ENCODE measurements at places on chromosomes 1 and 21.

DNA sequence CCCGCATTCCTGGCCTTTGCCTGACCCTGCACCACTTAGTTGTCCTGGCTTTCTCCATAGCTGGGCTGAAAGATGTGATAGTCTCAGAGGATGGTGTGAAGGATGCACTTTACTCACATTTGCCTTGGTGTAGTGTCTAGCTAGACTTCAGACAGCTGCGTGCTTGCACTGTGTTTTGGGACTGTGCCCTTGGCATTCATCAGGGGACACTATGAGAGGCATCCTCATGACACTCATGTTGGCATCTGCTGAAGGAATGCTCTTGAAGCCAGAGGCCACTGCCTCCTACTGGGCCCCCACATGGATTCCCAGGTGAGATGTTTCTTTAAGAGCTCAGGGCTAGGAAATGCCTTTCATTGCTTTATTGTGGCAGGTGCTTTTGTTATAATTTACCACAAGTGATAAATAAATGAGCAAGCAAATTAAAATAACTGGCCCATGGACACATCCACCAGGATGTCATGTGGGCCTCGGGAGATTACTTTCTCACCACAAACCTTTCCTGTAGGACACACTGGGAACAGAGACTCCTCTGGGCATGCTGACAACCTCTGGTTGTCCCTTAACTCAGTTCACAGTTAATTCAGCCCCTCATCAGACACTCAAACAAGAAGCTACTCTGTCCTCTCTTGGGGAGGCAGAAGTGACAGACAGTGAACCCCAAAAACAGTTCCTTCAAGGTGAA lies 99.4 kb upstream of the SPATA6 start:
- H3K27ac ChIP-seq, result no peak overlapping the region
- no peak overlapping the region for H3K4me3 ChIP-seq
- no peaks in the 10 kb centered on the region for H3K4me1 ChIP-seq
- H3K36me3 ChIP-seq, result no peaks in the 10 kb centered on the region
- H3K27me3 ChIP-seq, result peaks cover 5% of the 10 kb centered on the region
- no peak for DNase-seq

- no peaks in the 10 kb centered on the region for H3K36me3 ChIP-seq
- H3K4me1 ChIP-seq, result no peaks in the 10 kb centered on the region
- no peak for DNase-seq
- no peak overlapping the region for H3K27ac ChIP-seq
Measured at GRCh38 chr1:242477944-242478343, 46.6 kb downstream of the PLD5 start.

DNA sequence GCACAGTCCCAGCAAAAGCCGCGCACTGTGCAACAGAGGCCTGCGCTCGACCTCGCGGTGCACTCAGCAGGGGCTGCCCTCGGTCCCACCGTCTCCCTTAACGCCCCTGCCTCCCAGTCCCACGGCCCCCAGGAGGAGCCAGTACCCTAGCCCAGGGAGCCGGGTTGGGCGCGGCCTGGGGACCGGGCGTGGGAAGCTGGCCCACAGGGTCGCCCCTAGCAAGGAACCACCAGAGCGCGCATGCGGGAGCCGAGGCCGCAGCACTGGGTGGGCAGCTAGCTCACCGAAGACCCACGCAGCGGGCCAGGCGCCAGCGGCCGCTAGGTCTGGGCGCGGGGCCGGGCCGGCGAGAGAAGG lies 21.6 kb upstream of the ZNF678 start:
- DNase-seq, result no peak
- H3K27ac ChIP-seq, result no peak overlapping the region
- H3K4me3 ChIP-seq, result peak overlapping the region; percentile 36
- H3K4me1 ChIP-seq, result no peaks in the 10 kb centered on the region

GRCh38 chr1:202107801-202108731 lies 14.7 kb upstream of the GPR37L1 start:
- H3K4me3 ChIP-seq, result no peak overlapping the region
- no peak for DNase-seq
- no peaks in the 10 kb centered on the region for H3K27me3 ChIP-seq
- H3K4me1 ChIP-seq, result no peaks in the 10 kb centered on the region
- H3K36me3 ChIP-seq, result no peaks in the 10 kb centered on the region
- no peak overlapping the region for H3K27ac ChIP-seq

DNA sequence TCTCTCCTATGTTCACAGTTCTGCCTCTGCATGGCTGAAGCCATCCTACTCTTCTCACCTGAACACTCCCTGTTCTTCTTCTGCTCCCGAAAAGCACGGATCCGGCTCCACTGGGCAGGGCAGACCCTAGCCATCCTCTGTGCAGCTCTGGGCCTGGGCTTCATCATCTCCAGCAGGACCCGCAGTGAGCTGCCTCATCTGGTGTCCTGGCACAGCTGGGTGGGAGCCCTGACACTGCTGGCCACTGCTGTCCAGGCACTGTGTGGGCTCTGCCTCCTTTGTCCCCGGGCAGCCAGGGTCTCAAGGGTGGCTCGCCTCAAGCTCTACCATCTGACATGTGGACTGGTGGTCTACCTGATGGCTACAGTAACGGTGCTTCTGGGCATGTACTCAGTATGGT lies 1.8 kb downstream of the CYB561D1 start:
- peak overlapping the region; percentile 96 for H3K4me3 ChIP-seq
- peaks cover 34% of the 10 kb centered on the region for H3K36me3 ChIP-seq
- no peak for DNase-seq
- no peaks in the 10 kb centered on the region for H3K27me3 ChIP-seq

GRCh38 chr1:247277191-247277590 lies 21.3 kb downstream of the VN1R5 start:
- H3K36me3 ChIP-seq, result no peaks in the 10 kb centered on the region
- H3K4me1 ChIP-seq, result no peaks in the 10 kb centered on the region
- no peak overlapping the region for H3K27ac ChIP-seq

DNA sequence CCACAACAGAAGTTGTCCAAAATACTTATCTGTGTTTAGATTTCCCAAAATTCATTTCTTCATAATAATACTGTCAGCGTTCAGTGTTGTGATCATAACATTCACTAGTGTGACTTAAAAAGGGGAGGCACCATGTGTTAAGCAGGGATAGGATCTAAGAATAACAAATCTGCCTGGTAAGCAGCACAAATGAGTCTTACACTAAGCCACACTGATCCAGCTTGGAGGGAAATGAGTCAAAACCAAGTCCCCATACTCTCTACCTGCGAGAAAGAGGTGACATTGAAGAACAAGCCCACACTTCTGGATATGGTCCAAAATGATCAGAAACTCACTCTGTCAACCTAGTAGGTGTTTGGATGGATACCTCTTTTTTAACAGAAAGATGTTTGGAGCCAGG lies 145.5 kb downstream of the CRB1 start:
- no peaks in the 10 kb centered on the region for H3K36me3 ChIP-seq
- H3K27me3 ChIP-seq, result peaks cover 12% of the 10 kb centered on the region

- no peak for DNase-seq
- no peaks in the 10 kb centered on the region for H3K36me3 ChIP-seq
- H3K27me3 ChIP-seq, result no peaks in the 10 kb centered on the region
Measured at GRCh38 chr1:180926164-180926981, 13.7 kb downstream of the KIAA1614 start.

GRCh38 chr1:45103534-45103933 lies 91.5 kb downstream of the UROD start:
- no peak overlapping the region for H3K4me3 ChIP-seq
- peaks cover 6% of the 10 kb centered on the region for H3K27me3 ChIP-seq
- no peaks in the 10 kb centered on the region for H3K36me3 ChIP-seq
- no peak overlapping the region for H3K27ac ChIP-seq
- no peaks in the 10 kb centered on the region for H3K4me1 ChIP-seq

- no peak overlapping the region for H3K27ac ChIP-seq
- H3K4me3 ChIP-seq, result no peak overlapping the region
- H3K27me3 ChIP-seq, result no peaks in the 10 kb centered on the region
- DNase-seq, result no peak
- H3K36me3 ChIP-seq, result peaks cover 29% of the 10 kb centered on the region
Measured at GRCh38 chr1:86380257-86380861, 15.8 kb downstream of the ODF2L start.

DNA sequence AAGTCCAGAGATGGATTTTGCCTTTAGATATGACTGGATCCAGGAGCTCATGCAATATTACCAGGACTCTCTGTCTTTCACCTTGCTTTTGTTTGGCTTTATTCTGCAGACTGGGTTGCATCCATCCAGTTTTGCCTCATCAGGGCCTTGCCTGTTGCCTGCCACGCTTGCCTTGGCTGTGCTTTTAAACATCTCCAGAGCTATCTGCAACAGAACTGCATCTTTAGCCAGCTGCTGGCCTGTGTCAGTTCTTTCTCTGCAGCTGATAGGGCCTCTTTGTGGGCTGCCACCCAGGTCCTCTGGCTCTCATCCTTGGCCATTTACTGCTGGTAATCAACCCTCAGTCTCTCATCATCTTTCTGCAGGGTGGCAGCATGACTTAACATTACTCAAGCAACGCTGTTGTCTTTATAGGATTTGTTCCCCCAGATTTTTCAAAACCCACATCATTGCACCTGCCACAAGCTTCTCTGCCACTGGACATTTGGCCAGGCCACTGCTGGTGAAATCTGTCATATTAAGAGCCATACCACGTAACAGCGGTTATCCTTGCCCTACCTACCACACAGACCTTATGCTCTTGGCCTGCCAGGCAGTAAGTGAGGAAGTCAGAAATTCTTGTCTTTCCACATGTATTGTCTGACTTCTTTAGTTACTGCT lies 24.4 kb upstream of the HUNK start:
- H3K27me3 ChIP-seq, result no peaks in the 10 kb centered on the region
- H3K4me1 ChIP-seq, result no peaks in the 10 kb centered on the region
- DNase-seq, result no peak

DNA sequence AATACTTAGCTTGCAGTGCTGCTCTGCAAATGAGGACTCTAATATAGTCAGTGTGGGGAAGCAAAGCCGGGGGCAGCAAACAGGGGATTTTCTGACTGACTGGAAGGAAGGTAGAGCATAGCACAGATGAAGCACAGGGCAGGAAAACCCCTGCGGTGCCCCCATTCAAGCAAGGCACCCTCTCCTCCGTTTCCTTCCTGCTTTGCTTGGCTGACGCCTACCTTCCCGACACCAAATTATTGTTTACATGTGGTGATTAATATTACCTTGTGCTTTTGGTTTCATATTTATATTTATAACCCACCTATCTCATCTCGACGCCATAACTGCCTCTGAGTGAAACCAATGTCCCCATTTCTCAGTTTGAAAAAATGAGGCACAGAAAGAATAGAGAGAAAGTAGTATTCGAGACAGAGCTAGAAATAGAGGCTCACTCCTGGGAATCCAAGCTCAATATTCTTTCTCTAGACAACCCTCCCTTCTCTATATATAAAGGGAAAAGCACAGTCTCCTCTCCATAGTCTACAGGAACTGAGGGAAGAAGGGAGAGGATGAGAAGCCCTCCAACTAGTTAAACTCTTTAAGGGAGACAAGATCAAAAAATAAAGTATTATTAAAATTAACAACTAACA lies 41.3 kb downstream of the PIK3C2B start:
- H3K27me3 ChIP-seq, result no peaks in the 10 kb centered on the region
- H3K4me1 ChIP-seq, result peaks cover 20% of the 10 kb centered on the region
- H3K27ac ChIP-seq, result peak overlapping the region; percentile 85
- peaks cover 15% of the 10 kb centered on the region for H3K36me3 ChIP-seq
- H3K4me3 ChIP-seq, result peak overlapping the region; percentile 71

DNA sequence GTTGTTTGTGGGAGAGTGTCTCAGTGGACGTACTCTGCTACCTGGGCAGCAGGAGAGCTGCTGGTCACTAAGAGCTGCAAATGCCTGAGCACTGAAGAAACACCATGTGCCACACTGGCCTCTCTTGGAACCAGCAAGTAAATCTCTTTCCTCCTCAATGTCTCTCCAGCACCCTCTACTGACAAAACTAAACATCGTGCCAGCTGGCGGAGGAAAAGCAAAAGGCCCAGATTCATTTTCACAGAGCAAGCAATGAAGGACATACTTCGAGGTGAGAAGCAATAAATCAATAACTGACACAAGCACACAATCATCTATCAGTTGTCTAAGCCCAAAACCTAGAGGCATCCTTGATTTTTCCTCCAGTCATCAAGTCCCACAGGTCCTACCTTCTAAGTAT lies 78.1 kb downstream of the RERE start:
- peaks cover 20% of the 10 kb centered on the region for H3K36me3 ChIP-seq
- no peak overlapping the region for H3K27ac ChIP-seq
- no peak for DNase-seq
- H3K4me3 ChIP-seq, result no peak overlapping the region

DNA sequence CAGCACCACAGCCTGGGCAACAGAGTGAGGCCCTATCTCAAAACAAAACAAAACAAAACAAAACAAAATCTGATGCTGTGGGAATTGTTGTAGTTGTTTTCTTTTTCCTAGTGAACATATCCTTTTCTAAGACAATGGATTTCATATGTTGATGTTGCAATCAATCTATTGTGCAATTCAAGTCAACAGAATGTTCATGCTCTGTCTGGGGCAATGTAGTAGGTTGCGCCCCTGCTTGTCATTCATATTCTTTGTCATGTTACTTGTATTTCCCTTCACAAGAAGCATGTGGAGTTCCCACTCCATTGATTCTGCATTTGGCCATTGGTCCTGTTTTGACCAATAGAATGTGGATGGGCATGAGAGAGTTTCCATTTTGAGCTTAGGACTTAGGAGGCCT lies 223.9 kb downstream of the DUSP10 start:
- H3K36me3 ChIP-seq, result no peaks in the 10 kb centered on the region
- peaks cover 4% of the 10 kb centered on the region for H3K27me3 ChIP-seq
- H3K27ac ChIP-seq, result no peak overlapping the region
- no peak overlapping the region for H3K4me3 ChIP-seq
- peaks cover 2% of the 10 kb centered on the region for H3K4me1 ChIP-seq

DNA sequence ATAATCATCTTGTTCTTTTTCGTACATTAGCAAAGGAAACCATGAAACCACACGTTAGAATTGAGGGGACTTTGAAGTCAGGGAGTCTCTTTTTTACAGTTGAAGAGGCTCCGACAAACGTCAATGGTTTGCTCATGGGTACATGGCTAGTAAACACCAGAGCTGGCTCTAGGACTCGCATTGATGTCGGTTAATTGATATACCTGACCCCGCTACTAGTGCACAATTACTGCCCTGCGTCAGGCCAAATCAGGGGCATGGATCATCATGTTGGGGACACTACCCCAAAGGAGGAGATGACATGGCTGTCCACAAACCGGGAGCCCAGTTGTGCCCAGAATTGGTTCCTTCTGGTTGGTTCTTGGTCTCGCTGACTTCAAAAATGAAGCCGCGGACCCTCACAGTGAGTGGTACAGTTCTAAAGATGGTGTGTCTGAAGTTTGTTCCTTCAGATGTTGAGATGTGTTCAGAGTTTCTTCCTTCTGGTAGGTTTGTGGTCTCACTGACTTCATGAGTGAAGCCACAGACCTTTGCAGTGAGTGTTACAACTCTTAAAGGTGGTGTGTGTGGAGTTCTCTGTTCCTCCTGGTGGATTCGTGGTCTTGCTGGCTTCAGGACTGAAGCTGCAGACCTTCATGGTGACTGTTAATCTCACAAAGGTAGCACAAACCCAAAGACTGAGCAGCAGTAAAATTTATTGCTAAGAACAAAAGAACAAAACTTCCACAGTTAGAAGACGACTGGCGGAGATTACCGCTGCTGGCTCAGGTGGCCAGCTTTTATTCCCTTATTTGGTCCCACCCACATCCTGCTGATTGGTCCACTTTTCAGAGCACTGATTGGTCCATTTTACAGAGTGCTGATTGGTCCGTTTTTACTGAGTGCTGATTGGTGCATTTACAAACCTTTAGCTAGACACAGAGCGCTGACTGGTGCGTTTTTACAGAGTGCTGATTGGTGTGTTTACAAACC lies 126.9 kb upstream of the ERRFI1 start:
- peak overlapping the region; percentile 63 for H3K4me3 ChIP-seq
- peaks cover 6% of the 10 kb centered on the region for H3K36me3 ChIP-seq
- H3K4me1 ChIP-seq, result peaks cover 42% of the 10 kb centered on the region
- H3K27ac ChIP-seq, result peak overlapping the region; percentile 96
- peak; percentile 44 for DNase-seq

All from T-helper 2 cell treated with Interferon-gamma antibody and Interleukin-4, amounts not matched to agents 5 μg/mL and 100 μg/mL, for 36 hours (primary cell).